ENCODE measurements at places on chromosomes 1 and 21.

DNA sequence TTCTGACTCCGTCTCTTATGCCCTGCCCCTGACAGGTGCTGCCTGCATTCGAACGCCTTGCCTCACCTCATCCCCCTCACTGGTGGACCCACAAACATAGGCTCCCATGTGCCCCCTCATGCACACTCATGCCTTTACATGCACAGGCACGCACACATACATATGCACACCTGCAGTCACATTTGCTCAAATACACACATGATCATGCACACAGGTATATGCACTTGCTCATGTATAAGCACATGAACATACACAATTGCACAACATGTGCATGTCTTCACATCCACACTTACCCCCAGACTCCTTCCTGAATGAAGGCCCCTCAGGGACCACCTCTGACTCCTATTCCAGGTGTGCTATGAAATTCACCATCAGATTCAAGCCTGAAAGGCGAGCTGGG lies 506.9 kb downstream of the PTPRU start:
- no peak for DNase-seq

DNA sequence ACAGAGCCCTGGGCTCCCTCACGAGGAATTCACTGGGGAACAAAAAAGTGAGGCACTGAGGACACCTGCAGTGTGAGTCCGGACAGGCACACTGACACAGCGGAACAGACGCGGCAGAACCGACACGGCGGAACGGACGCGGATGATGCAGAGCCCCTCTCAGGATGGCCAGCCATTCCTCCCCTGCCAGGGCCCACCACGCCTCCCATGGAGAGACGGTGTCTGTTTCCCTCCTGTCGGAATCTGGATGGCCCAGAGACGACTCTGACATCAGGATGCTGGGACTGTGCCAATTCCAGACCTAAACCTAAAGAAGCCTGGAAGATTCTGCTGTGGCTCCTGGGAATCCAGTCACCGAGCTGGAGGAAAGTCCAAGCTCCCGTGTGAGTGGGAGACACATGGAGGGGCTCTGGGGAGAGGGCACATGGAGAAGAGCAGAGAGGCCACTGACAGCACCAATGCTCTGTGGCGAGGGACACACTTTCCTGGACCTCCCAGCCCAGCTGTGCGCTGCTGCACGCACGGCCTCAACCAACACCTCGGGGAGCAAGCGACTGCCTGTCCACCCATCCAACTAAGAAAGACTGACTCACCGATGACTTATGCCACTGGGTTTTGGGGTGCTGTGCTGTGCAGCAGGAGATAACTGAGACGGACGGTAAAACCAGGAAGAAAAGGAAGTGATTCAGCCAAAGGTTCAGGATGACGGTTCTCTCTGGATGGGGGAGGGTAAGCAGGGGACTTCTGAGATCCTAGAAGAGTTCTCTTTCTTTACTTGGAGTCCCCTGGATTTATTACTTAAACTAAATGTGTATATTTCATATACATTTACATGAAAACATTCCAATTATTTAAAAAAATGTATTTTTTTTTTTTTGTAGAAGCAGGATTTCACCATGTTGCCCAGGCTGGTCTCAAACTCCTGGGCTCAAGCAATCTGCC lies 23.3 kb downstream of the ZBTB17 start:
- peak; percentile 44 for DNase-seq

DNA sequence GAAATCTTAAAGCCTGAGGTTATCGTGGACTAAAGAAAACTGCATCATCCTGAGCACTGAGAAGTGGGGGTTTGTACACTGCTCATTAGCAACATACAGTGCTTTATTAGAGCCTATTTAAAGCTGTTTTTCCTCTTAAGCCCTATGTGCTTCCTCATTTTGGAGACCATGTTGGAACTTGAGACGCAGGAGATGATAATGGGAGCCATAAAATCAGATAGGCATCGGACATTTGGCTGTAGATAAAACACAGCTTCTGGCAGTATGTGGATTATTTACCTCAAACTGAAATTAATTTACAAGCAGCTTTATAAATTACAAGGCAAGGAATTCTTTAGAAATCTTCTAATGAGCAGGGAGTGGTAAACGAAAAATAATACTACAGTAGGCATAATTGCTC lies 147.7 kb upstream of the IVNS1ABP start:
- no peak for DNase-seq

DNA sequence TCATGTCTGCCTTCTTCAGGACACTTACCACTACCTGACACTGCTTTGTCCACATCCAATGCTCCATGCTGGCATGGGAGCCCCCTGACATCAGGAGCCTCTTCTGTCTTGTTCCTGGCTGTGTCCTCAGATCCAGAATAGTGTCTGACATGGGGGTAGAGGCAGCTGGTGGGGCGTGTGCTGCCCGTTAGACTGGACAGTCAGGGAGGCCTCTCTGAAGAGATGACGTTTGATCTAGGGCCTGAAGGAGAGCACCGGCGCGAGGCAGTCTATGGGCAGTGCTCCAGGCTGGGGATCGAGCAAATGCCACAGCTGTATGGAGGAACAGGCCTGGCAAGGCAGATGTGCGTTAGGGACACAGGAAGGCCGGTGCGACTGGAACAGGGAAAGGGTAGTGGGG lies 16.6 kb downstream of the SLC9A1 start:
- DNase-seq: no peak

All from inflammatory macrophage (primary cell).